Cardiac septum (tissue), 1 donor: ENCODE measurements at places on chromosomes 12 and 14.

GRCh38 chr14:92164958-92165357, 43.2 kb downstream of the CPSF2 start:
- DNase-seq, result no peak

DNA sequence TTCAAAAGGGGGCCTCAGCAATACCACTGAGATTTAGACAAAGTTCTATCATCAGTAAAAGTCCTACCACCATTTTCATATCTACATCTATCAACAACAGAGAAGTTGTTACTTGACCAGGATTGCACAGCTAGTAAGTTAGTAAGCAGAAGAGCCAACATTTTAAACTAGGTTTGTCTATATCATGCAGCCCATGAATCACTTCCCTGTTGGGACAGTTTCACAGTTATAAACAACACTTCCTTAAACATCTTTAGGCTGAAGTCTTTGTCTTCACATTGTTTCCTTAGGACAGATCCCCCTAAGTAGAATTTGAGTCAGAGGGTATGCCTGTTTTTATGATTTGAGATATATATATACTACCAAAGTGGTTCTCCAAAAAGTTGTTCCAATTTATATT, 68.5 kb downstream of the DAO start:
- no peak for DNase-seq

DNA sequence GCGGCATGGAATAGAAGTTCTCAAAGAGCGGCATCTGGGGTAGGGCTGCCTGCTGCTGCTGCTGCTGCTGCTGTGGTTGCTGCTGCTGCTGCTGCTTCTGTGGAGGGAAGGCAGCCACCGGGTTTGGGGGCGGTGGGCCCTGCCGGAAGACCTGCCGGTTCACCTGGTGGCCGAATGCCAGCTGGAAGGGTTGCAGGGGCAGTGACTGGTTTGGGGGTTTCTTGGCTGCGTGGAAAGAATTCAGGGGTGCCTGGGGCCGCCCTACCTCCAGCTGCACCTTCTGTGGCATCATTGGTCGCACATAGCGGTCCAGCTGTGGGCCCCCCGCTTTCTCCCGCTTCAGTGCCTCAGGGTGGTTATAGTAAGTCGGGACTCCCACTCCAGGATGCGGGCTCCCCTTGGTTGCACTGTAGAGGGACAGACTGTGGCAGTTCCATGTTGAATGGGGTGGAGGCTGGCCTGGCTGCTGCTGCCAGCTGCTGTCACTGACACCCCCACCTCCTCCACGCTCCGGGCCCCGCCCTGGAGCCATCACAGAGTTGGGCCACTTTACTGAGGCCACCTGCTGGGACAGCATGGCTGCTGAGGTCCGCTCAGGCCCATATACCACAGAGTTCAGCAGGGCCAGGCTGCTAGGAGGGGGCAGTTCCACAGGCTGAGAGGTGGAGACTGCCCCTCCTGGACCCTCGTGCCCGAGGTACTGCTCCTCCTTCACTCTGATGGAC, 25.2 kb upstream of the PNMA1 start:
- DNase-seq, result no peak

GRCh38 chr12:43062201-43062895, 472.8 kb upstream of the PRICKLE1 start:
- DNase-seq, result no peak

- no peak for DNase-seq
Measured at GRCh38 chr12:82912406-82912805, 225.7 kb downstream of the TMTC2 start.

- DNase-seq, result no peak
Measured at GRCh38 chr12:65885312-65885711, 61.0 kb downstream of the HMGA2 start.

- no peak for DNase-seq
Measured at GRCh38 chr14:58656671-58657411, 19.1 kb downstream of the DACT1 start.

DNA sequence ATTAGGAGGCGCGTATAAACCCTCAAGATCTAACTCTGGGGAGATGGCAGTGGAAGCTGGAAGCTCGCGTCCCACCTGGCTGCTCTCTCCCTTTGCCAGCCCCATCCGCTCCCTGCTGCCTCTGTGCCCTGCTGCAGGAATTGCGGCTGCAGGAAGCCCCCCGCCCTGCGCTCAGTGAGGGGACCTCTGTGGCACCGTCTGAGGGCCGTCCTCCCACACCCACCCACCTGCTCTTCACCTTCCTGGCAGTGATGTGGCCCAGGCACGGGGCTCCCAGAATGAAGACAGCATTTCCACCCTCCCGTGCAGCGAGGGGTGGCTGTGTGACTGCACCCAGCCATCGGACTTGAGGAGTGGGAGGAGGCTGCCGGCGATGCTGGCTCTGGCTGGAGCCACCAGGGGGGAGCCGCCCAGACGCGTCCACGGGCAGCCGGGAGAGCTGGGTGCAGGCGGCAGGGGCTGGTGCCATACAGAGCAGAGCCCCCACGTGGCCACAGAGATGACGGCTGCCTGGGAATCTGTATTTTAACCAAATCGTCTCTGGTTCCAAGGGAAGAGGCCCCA, 28.3 kb upstream of the GALNT9 start:
- DNase-seq, result no peak

DNA sequence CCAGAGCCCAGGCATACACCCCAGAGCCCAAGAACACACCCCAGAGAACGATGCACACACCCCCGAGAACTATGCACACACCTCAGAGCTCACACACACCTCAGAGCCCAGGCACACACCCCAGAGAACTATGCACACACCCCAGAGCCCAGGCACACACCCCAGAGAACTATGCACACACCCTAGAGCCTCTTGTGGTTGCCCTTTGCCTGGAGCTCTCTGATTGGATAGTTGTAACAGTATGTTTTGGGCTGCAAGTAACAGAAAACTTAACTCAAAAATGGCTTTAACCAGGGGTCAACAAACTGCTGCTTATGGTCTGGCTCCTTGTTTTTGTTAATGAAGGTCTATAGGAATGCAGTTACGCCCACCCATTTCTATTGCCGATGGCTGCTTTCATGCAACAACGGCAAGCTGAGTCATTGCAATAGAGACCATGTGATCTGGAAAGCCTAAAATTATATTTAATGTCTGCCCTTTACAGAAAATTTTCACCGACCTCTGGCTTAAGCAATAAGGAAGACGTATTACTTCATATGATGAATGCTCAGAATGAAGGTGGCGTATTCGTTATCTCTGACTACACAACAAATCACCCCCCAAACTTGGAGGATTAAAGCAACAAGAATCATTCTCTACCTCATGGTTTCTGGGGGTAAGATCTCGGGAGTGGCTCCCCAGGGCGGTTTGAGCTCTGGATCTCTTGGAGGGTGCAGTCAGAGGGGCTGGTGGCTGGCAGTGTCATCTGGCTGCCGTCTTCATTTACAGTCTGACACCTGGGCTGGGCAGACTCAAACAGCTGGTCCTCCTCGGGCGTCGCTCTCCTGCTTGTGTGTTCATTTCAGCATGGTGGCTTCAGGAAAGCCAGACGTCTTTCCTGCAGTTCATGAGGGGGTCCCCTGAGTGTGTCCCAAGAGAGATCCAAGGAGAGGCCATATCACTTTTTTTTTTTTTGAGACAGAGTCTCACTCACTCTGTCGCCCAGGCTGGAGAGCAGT, 66.3 kb upstream of the NCOR2 start:
- no peak for DNase-seq

- DNase-seq, result no peak
Measured at GRCh38 chr14:70771781-70772212, 37.5 kb downstream of the MAP3K9 start.

- DNase-seq, result no peak
Measured at GRCh38 chr12:116929885-116930284, 19.1 kb downstream of the FBXW8 start.

- DNase-seq, result no peak
Measured at GRCh38 chr12:46214668-46215436, 54.0 kb downstream of the SLC38A1 start.

- DNase-seq, result peak; percentile 86
Measured at GRCh38 chr12:54413284-54414190, 5.5 kb downstream of the ITGA5 start.

DNA sequence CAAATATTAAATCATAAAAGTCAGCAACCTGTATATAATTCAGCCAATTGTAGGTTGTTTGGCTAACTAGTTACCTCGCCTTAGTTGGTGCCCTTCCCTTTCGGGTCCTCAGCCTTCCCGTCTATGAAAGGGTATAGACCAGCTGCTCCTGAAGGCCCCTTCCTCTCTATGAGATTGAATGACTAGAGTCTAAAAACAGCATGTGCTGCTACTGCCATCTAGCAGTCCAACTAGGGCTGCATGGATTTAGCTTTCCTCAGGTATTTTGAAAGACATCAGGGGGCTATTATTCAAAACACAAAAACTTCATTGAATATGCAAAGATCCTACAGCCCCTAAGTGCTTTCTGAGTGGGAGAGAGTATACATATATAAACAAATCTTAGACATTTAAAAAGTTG, 37.0 kb upstream of the TMEM263 start:
- DNase-seq, result no peak

DNA sequence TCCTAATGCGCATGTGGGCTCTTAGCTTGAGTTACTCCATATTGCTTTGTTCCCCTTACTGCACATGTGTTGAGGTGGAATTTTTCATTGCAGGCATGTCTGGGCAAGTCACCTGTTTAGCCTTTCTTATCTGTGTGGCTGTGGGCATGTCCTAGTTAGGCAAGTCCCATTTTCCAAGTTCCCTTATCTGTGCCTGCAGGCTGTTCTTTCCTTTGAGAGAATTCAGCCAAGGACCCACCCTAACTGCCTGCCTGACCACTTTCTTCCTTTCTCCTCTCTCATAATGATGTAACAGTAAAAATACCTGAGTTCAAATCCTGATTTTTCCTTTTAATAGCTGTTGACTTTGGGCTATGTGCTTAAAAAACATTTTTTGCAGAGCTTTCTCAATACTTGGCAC, 870.6 kb downstream of the NRXN3 start:
- DNase-seq, result no peak

DNA sequence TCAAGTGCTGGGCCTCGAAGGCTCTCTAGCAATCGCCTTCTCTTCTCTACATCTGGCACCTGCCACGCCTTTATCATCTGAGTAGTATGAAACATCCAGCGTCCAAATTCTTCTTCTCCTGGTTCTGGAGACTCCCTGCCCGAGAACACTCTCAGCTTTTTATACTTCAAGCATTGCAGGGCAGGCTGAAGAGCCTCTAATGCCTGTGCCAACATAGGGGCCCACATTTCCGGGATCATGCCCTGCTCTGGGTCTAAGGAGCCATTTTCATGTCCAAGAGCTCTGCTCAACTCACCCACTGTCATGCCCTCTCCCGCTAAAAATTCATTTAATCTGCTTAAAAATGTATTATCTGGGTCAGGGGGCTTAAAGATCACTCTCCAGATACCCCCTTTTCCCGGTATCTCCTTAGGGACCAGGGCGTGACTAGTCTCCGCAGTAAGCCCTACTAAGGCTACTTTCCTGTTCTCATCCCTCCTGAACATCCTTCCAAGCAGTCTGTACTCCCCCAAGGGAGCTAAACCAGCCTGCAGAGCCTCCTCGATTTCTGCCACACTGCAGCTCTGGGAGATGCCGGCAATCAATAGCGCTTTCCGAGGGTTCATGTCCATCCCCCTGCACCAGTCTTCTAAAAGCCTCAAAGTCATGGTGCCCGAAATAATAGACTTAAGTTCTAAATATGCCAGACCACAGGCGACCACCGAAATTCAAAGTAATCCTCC, 940 bp downstream of the MOAP1 start:
- DNase-seq, result no peak

DNA sequence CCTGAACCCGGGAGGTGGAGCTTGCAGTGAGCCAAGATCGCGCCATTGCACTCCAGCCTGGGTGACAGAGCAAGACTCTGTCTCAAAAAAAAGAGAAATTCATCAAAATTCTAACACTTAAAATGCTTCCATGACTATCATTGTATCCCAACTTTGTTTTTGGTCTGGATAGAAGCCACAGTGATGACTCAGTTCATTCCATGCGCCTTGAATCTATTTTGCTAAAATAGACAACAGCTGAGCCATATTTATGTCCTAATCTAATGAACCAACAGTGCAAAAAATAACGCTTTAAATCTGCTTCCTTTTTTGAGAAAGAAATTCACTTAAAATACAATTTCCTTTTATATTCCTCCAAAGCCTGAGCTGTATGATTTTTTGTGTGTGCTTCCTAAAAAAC, 23.2 kb upstream of the BICD1 start:
- DNase-seq, result no peak

GRCh38 chr12:107660235-107660634, 25.4 kb upstream of the PWP1 start:
- DNase-seq, result no peak

- no peak for DNase-seq
Measured at GRCh38 chr14:64707661-64708060, 3.4 kb downstream of the PLEKHG3 start.

- DNase-seq, result no peak
Measured at GRCh38 chr12:56286044-56286830, 13.9 kb downstream of the CS start.

DNA sequence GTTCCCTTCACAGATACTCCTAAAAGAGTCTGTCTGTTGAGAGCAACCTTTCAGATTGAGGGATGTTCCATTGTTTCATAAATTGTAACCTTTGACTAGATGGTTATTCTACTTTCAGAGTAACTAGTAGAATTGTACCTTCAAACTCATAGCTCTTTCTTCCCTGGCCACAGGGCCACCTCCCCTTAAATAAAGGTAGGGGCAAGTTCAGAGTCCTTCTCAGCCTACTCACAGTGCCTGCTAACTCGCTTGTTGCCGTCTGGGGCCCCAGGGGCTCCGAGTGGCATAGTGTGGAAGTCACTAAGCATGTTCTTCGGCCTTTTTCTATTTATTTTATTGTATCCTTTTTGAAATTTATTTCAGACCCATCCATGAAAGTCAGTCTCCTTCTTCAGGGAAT, 250.4 kb downstream of the ALX1 start:
- DNase-seq, result no peak

- peak; percentile 22 for DNase-seq
Measured at GRCh38 chr12:5017638-5018348, 25.9 kb upstream of the KCNA5 start.

DNA sequence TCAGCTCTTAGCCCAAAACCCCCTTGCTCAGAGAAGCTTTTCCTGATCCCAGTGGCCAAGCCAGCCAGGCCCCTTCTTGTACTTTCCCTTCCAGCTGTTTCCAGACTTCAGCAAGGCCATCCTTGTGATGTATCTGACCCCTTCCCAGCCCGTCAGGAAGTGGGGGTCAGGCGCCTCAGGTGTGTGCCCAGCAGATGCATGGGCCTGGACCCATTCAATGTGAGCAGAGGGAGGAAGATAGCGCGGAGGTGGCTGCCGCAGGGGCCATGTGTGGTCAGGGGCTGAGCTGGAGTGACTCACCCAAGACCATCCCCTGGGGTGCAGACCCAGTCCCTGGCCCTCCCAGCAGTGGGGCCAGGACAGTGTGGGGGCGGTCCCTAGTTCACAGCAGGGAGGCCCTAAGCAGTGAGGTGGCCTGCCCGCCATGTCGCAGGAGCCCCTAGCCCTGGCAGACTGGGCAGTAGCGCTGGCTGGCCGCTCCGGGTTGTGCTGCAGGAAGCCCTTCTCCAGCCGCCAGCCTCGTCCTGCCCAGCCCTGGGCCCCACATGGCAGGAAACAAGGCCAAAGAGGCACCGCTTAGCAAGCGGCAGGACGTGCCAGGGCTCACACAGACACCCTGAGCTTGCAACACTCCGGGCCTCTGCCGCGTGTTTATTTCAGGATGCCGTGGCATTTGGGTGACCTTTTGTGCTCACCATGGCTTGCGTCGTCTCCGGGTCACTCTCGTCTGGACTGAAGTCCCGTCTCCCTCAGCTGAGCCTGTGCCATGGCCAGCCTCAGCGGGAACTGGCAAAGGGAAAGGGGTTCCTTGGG, 12.0 kb downstream of the ADSS1 start:
- peak; percentile 91 for DNase-seq

GRCh38 chr14:50345846-50346422, 33.8 kb downstream of the DMAC2L start:
- no peak for DNase-seq
